ENCODE measurements at places on chromosomes 7 and 10.

DNA sequence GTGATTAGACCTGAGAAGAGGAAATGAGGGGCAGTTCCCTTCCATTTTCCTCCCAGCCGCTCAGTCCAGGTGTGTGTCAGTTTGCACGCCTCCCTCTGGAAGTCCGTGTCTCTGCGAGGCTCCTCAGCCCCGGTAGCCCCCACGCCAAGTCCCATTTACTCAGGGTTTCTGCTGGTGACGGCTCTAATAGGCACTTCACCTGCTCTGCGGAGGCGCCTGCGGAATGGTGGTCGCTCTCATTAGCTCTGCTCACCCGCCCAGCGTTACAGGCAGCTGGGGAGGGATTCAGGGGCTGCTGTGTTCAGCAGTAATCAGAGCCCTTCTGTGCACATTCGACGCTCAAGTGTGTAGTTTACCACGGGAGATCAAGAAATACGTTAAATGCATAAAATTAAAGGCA, 179.9 kb downstream of the MGMT start:
- no peak for DNase-seq

- no peak for DNase-seq
These were observed 876.5 kb upstream of the LRRTM3 start for GRCh38 chr10:66049335-66049734.

DNA sequence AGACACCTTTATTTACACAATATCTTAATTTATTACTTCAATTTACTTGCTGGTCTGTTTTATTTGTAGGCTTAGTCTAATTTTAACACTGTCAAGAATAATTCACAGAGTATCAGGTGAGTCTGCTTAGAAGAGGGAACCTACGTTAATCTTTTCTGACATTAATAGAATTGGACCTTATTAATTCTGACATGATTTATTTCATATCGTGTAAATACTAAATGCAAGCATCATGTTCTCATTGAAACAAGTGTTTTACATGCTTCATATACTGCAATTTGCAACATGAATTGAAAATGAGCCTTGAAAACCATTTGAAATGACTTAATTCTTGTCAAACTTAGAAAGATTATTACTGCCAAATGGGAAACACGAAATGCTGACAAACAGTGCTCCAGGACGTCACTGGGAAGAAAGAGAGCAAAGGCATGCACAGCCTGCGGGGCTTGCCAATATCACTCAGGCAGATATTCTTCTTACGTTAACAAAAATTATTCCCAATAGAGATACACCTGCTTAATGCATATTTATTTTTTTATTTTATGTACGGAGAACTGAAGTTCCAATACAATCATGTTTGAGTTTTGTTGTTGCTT, 282.0 kb upstream of the AKR1E2 start:
- no peak for DNase-seq

DNA sequence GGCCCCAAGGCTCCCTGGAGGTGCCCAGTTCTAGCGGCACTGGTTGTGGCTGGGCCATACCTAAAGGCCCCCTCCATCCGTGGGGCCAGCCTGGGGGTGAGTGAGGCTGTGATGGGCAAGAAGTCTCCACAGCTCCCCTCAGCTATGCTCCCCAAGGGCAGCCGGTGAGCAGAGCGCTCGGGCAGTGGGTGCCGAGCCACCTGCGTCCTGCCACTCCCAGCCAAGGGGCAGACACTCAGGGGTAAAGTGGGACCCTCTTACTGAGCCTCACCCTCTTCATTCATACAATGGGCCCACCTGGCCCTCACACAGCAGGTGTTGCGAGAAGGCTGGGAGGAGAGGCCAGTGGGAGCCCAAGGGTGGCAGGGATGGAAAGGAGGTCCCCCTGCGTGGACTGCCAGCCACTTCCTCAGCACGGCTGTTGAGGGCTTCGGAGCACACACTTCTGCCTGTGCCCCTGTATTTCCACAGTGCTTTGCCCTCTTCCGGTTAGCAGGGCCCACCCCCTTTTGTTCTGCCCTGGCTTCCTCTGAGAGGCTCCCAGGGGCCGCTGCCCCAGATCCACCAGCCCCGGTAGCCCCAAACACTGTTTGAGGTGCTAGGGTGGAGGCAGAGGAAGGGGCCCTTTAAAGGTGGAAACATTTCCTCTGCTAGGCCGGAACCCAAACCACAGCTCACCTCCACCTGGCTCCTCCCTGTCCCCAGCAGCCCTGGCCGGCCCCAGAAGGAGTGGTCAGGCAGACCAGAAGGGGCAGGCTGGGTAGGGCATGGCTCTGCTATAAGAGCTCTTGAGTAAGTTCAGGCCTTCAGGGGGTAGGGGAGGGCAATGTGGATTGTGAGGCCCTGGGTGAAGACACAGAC, 16.4 kb upstream of the C10orf105 start:
- peak; percentile 50 for DNase-seq

GRCh38 chr10:53697038-53697437, 924.5 kb upstream of the MBL2 start:
- DNase-seq, result no peak

DNA sequence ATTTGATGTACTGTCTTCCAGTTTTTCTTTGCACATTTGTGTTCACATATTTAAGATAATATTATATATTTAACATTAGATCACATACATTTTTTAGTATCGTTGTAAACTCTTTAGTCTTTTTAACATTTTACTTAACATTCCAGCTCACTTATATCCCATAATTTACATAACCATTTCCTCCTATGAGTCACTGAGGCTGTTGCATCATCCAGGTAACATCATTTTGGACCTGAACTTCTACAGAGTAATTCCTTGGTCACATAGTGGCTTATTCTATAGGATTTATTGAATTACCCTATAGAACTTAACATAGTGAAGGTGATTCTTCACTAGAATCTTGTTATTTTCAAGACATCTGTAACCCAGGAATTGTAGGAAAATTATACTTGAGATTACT, 194.4 kb downstream of the POU6F2 start:
- DNase-seq, result no peak

GRCh38 chr10:113965683-113966082, 78.0 kb upstream of the ADRB1 start:
- DNase-seq, result no peak

- no peak for DNase-seq
These were observed 109.4 kb downstream of the MAD1L1 start for GRCh38 chr7:2123360-2123759.

GRCh38 chr7:73865738-73866445, 4.9 kb downstream of the TMEM270 start:
- no peak for DNase-seq

DNA sequence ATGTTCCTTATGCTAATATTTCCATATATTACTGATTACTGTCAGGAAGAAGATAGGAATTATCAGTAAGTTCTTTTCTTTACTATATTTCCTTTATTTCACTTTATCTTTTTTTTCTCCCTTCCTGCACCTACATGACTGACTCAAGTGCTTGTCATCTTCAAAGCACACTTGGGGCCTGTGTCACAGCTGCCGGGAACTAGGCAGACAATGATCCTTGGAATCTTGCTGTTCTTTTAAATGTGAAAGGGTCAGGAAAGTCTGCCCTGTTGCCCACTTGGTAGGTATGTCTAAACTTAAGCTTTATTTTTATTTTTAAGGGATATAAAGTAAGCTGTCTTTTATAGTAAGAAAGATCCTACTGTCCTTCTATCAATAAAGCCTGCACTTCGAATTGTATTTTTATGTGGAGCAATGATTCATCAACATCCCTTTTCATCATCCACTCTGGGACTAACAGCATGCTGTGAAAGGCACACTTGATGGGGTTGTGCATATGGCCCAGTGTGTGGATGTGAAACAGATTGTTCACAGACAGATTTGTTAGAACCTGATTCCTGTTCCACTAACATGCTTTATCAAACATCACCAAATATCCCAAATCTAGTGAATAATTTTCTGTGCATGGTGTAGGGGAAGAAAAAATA, 556.9 kb downstream of the DNAJB9 start:
- DNase-seq, result no peak

DNA sequence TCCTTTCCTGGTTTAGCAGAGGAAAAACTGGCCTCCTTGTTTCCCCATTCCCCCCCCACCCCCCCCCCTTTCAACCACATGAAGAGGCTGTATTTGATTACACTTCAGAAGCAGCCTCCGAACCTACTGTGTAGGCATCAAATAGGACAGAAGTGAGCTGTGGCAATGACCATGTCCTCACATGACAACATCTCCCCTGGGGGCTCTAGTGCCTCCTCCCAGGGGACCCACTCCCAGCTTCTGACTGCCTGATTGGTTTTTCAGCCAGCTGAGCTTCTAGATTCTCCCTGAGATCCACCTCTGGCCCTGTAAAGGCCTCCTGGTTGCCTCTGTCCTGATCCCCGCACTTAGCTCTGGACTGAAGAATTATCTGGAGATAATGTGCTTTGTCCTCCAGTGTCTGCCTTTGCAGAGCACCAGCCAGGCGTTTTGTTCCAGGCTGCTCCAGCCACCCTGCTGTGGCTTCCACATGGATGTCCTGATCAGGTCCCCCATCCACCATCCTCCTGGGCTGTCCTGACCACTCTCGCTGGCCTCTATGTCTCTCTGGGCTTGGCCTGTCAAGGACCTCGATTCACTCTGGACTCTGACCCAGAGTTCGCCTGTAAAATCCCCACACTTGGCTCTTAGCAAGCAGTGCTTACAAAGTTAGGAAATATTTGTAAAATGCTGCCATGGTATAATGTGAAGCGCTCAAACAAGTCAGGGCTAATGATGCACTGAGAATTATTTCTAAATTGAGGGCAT, 42.4 kb upstream of the TOMM7 start:
- no peak for DNase-seq

DNA sequence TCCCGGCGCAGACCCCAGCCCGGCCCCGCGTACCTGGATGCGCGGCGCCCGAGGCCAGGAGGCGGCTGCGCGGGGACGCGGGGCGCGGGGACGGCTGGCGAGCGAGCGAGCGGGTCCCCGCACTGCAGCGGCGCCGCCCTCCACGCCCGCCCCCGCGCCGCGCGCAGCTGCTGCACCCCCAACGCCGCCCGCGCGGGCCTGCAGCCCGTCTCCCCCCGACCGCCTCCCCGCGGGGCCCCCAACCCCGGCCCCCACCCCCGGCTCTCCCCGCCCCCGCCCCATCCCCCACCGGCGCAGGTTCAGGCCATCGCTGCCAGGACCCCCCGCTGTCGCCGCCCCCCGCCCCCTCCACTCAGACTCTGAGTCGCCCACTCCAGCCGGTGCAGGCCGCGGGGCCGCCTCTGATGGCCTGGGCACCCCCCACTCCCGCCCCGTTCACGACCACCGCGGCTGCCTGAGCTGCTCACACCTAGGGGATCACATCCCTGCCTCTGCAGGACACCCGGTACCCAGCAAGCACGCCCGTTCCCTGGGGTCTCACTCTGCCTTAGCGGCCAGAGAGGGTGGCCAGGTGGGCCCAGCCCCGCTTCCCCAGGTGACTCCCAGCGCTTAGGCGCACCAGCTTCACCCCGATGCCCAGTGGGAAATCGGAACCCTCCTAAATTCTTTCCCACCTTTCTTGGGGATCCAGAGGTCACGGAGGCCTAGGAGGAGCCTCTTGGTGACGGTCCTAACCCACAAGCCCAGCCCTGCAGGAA, 13.9 kb upstream of the DNAAF5 start:
- DNase-seq, result no peak

GRCh38 chr7:3494947-3495346, 193.9 kb downstream of the SDK1 start:
- no peak for DNase-seq

DNA sequence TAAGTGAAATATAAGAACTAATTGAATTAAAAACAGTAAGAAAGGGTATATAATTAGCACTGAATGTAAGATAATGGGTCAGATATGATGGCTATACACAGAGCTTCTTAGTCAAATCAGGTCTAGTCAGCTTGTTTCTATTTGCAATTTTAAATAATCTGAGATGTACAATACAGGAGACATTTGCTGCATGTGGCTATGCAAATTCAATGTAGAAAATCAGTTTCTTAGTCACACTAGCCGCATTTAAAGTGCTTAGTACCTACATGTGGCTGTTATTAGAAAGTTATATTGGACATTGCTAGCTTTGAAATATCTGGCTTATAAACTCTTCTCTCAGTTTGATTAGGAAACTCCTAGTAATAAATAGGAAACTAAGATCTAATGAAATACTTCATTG, 25.3 kb downstream of the CCDC7 start:
- DNase-seq, result no peak

DNA sequence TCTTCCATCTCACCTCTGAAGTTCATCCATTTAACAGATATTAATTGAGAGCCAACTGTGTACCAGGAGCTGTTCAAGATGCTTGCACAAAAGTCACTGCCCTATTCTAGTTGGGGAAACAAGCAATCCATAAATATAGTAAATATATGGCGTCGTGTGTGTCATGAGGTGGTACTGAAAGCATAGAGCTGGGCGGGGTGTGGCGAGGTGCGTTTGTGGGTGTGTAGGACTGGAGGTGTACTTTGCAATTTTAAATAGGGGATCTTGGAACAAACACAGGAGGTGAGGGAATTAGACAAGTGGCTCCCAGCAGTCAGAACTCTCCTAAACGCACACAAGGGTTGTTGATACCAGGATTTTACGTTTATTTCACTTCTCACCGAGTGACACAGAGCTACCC, 490 bp upstream of the ZNF239 start:
- DNase-seq, result no peak

DNA sequence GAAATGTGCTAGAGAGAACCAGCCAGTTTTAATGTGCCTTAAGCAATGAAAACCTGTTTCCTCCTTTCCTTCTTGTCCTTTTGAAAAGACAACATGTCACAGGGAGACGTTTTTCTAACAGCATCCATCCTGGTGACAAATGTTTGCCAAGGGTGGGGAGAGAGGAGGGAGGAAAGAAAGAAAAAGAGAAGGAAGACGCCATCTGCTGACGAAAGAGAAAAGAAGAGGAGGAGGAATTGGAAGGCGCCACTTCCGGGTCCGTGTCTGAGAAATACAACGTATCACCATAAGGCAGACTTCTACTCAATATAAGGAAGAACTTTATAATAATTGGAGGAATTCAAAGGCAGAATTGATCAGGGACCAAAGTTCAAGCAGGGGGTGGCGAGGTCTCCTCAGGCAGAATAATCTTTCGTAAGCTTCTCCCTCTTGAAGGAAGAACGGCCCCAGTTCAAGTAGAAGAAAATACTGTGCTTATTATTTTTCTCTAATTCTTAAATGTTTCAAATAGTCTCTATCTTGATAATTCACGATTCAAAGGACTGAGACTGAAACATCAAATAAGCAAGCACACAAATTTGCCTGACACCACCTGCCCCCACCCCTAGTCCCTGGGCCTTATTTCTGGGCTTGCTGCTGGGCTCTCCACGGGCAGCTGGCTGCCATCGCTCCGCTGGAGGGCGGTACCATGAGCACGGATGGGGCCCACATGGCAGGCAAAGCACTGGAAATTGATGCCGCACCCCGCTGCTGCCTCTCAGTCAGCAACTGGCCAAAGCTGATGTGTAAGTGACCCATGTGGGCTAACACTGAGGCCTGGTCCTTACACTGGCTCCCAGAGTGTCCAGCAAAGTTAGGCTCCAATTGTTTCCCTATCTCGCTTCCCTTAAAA, 273.7 kb upstream of the KLF14 start:
- peak; percentile 70 for DNase-seq

GRCh38 chr10:12390733-12391132, 41.4 kb downstream of the CAMK1D start:
- DNase-seq, result no peak

Measured in stimulated activated CD4-positive, alpha-beta T cell treated with anti-CD3 and anti-CD28 coated beads, Interleukin-4, amount 100 ng/mL, for 24 hours (primary cell).